ENCODE measurements at places on chromosomes 3 and 15. TPM values are rescaled to one million over a fixed set of nuclear protein-coding genes. Genes with fewer than 3 reads are reported as not detected.

The CCR9 gene
- not detected for total RNA-seq

The MESP2 gene
- total RNA-seq = 0.27 TPM

The GHRL gene
- total RNA-seq = not detected

The MAP6D1 gene
- 5.7 TPM for total RNA-seq

The CCR8 gene
- not detected for total RNA-seq

The SPINK8 gene
- not detected for total RNA-seq

The CPNE9 gene
- total RNA-seq = 0.53 TPM

The SLC26A6 gene
- total RNA-seq = 27.1 TPM

The RAD51 gene
- total RNA-seq = 5.1 TPM

The BUB1B gene
- total RNA-seq = 34.6 TPM

The ZNF774 gene
- total RNA-seq = 2.1 TPM

The CCR1 gene
- 1.0 TPM for total RNA-seq

The COLQ gene
- total RNA-seq = not detected

The CD86 gene
- total RNA-seq = not detected

The STAC gene
- total RNA-seq = 2.2 TPM

The DNAJA4 gene
- total RNA-seq = 8.7 TPM

The RNU5B-1 gene
- not detected for total RNA-seq

The LYZL4 gene
- not detected for total RNA-seq

The GAP43 gene
- total RNA-seq = not detected

The MYZAP gene
- total RNA-seq = not detected

The RUBCN gene
- total RNA-seq = 27.1 TPM

The SPATA12 gene
- total RNA-seq = 0.69 TPM

The CLSTN2 gene
- total RNA-seq = not detected

The PLS1 gene
- total RNA-seq = 10.5 TPM

The PSTPIP1 gene
- not detected for total RNA-seq

The FBXW12 gene
- not detected for total RNA-seq

The TMEM89 gene
- not detected for total RNA-seq

The ARRDC4 gene
- total RNA-seq = 1.4 TPM

The NOX5 gene
- total RNA-seq = 4.0 TPM

The PTH1R gene
- not detected for total RNA-seq

The TRPM1 gene
- total RNA-seq = 105 TPM

The CNTN3 gene
- total RNA-seq = 0.37 TPM

The PLA1A gene
- total RNA-seq = 41.4 TPM

The GOLGA6L7 gene
- not detected for total RNA-seq

The LARP6 gene
- total RNA-seq = 31.2 TPM

The DNAH1 gene
- 0.74 TPM for total RNA-seq

The RFTN1 gene
- 2.8 TPM for total RNA-seq

The DHX36 gene
- 51.6 TPM for total RNA-seq

The TMF1 gene
- total RNA-seq = 14.8 TPM

The OXTR gene
- 0.61 TPM for total RNA-seq

Measured in SK-MEL-5 (cell line).